CD4-positive, alpha-beta T cell treated with Interleukin-15 for 4 hours (primary cell): ENCODE measurements at places on chromosomes 2 and 18.

DNA sequence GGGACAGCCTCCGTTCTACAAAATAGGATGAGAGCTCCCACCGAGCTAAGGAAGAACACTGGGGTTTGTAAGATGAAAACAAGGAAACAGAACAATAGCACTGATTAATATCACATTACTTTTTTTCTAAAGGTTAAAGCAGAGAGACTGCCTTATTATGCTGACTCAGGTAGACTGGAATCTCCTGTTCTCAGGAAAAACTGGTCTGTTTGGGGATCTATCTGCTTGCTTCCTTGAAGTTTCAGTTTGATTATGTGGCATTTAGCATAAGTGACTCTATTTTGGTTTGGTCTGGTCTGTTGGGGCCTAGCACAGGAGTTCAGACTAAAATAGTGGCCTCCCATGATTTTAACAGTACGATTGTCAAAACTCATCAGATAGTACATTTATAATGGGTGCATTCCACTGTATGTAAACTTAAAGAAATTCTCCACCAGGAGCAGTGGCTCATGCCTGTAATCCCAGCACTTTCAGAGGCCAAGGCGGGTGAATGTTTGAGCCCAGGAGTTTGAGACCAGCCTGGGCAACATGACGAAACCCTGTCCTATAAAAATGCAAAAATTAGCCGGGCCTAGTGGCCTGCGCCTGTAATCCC, 64.1 kb upstream of the NDUFV2 start:
- no peak for DNase-seq

GRCh38 chr2:71665168-71666093, 212.1 kb downstream of the DYSF start:
- no peak for DNase-seq

GRCh38 chr2:240725671-240726070, 34.0 kb downstream of the AQP12A start:
- no peak for DNase-seq

DNA sequence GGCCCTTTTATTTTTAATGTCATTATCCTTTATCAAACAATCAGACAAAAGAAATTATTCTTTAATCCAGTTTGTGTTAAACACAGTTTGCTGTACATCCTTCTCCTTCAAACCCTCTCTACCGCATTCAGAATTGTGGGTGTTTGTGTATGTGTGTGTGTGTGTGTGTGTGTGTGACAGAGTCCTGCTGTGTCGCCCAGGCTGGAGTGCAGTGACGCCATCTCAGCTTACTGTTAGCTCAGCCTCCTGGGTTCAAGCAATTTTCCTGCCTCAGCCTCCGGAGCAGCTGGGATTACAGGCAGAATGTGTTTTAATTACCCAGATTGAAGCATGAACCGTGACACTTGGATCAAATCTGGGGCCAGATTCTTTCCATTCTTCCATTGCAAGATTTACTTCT, 723.7 kb downstream of the DCDC2C start:
- DNase-seq: no peak

GRCh38 chr2:12261986-12262680, 454.6 kb upstream of the TRIB2 start:
- DNase-seq: no peak

- no peak for DNase-seq
Measured at GRCh38 chr2:99695944-99696253, 206.1 kb upstream of the REV1 start.

DNA sequence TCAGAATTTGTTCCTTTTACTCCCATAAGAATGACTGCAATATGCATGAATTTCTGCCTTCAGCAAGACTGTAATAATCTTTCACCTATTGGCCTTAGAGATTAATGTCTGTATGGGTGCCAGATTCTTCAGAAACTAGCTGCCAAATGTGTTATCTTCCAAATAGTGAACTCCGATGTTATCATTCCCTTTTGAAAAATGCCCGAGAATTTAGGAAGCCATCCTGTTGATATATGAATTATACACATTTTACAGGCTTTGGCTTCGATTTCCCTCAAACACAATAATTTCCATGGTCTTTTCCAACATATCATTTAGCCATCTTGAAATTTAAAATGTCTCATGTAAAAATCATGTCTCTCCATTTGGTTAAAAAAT, 101.5 kb downstream of the ZNF521 start:
- DNase-seq: no peak

GRCh38 chr2:101149241-101150192, 1.7 kb downstream of the TBC1D8 start:
- no peak for DNase-seq
